Activated T-cell treated with anti-CD3 and anti-CD28 coated beads for 4 hours (primary cell): ENCODE measurements at places on chromosomes 6 and 20.
A peak's percentile ranks its signal among the peaks of the same experiment; 100 is the strongest.

DNA sequence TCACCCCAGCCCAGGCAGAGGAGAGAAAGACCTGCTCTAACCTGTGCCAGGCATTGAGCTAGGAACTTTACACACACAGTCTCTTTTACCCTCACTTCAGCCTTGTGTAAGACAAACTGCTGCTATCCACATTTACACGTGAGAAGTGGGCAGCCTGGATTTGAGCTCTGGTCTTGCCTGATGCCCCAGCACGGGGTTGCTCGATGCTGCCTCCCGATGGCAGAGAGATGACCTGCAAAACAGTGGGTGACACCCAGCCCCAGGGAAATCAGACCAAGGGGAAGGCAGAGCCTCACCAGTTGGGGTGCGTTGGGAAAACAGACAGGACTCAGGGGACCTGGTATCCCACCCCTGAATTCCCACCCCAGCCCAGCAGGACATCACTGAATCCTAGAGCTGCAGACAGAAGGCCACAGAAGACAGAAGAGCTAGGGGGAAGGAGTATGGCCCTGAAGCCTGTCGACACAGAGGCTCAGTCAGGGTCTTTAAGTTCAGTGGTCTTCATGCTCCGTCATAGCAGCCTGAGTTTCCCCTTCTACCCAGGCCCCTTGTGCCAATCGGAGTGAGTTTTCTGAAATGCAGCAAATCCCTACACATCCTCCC lies 990 bp downstream of the BPI start:
- DNase-seq, result no peak

DNA sequence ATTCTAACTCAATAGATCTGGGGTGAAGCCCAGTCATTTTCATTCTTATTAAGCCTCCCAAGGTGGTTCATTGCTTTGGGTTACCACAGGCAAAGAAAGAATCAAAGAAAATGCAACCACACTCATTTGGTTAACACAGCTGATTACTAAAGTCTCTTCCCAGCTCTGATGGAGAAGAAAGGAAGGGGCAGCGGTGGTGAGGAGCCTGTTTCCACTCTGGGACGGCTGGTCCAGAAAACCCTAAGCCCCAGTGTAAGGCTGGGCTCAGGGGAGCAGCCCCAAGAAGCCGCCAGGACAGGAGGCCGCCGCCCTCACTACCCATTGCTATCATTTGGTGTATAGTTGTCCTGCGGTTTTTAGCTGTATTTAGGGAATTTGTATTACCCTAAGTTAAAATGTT lies 226.9 kb downstream of the CD83 start:
- no peak for DNase-seq

DNA sequence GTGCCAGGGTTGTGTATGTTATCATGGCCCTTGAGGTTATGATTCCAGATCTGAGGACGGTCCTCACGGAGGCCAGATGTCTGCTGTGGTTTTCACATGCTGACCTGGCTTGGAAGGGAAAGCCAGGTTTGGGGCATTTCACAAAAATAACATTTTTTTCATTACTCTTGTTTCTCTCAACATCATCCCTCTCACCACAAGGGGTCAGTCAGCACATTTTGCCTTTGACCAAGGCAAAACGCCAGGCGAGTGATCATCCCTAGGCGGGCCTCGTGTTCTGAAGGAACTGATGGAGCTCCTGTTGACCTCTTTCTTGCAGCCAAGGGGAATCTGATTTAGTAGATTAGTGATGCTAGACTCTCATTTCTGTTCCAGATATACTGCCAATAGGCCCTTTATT lies 133.5 kb downstream of the TBC1D7 start:
- no peak for DNase-seq

DNA sequence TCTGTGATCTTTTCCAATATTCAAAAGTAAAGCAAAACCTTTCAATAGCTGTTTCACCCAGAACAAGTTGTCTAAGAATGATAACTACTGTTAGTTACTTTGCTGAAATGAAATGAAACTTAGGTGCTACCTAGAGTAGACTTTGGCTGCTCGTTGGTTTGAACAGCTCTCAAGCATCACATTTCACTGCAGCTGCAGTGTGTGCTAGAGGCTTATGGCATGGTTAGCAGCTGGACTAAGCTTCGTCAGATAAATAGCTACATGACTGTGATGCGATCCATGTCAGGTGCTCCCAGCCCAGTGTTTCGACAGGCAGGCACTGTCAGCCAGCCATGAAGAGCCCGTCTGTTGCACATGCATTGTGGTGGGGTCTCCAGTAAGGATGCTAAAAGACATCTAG lies 201.1 kb downstream of the TFAP2B start:
- DNase-seq, result no peak

DNA sequence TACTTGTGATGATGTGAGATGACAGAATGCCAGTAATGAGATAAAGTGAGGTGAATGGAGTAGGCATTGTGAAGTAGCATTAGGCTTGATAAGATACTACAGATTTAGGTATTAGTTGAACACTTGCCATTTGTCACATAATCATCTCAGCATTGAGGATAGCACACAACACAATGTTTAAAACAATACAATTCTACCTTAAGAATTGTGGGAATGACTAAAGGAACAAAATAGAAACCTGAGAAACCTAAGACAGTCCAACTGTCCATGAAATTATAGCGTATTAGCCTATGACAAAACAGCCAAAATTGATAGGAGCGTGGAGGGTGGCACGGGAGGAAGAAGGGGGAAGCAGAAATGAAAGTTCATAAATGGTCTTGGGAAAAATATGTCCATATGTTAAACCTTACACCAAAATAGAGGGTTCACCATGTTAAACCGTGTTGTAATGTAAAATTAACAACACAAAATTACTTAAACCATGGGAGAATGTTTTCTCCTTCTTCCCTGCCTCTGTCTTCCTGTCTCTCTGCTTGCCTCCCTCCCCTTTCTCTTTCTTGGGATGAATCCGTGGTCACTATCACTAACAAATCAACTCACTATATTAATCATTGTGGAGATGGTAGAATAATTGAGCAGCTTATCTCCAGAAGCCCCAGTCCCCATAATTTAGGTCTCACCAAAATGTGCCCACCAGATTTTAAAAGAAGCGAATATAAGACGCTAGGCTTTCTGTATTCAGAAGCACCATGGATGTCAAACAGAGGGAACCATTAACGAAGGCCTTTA lies 33.0 kb upstream of the HFE start:
- no peak for DNase-seq

- no peak for DNase-seq
These were observed 130.4 kb upstream of the LRFN2 start for GRCh38 chr6:40717411-40718057.

DNA sequence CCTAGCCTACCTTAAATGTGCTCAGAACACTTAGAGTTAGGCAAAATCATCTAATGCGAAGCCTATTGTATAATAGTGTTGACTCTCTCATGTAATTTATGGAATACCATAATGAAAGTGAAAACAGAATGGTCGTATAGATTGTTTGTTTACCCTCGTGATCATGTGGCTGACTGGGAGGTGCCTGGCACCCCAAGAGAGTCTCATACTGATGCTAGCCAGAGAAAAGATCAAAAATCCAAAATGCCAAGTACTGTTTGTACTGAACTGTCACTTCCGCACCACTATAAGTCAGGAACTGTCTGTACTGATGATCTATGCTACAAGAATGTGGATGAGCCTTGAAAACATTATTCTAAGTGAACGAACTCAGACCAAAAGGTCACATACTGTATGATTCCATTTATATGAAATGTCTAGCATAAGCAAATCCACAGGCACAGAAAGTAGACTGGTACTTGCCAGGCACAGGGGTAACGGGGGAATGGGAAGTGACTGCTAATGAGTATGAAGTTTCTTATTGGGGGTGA lies 22.4 kb downstream of the ZMYND8 start:
- DNase-seq, result no peak

GRCh38 chr6:161171207-161171606 lies 102.7 kb downstream of the AGPAT4 start:
- no peak for DNase-seq

GRCh38 chr20:3885715-3886114 lies 3.5 kb upstream of the PANK2 start:
- no peak for DNase-seq

DNA sequence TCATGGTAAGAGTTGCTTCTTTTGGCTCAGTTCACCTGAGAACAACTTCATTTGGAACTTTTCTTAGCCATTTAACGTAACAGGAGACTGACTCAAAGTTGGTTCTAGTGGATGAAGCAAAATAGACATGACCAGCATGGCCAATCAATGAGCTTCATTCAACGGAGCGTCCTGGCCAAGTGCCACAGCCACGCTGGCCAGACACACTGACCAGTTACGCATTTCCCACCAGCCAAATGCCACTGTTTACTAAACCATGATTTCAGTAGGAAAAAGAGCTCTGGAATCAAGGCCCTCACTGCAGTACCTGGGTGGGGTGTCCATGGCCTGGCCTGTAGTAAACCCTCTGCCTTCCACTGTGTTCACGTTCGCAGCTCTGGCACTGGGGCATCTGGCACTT lies 80.4 kb downstream of the POPDC3 start:
- DNase-seq, result no peak

DNA sequence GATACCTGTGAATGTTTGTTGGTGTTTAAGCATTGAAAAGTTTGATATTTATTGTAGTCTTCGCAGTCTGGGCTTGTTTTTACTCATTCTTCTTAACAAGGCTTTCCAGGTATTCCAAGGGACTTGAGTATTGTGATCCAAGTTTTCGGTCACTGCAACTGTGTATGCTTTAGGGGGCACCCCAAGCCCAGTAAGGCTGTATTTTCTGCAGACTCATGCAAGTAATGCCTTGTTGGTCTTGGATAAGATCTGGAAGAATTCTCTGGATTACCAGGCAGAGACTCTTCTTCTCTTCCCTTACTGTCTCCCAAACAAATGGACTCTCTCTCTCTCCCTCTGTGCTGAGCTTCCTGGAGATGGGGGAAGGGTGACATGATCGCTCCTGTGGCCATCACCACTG lies 82.1 kb downstream of the RFPL4B start:
- DNase-seq, result no peak

DNA sequence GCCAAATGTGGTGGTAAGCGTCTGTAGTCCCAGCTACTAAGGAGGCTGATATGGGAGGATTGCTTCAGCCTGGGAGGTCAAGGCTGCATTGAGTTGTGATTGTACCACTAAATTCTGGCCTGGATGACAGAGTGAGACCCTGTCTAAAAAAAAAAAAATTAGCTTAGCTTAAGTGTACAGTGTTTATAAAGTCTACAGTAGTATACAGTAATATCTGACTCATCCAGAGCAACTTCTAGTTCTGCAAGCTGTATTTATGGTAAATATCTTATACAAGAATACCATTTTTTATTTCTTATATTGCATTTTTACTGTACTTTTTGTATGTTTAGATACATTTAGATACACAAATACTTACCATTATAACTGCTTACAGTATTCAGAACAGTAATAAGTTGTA lies 58.1 kb downstream of the UQCC1 start:
- DNase-seq, result no peak

GRCh38 chr6:107657755-107658461 lies 166.2 kb downstream of the SCML4 start:
- DNase-seq, result peak; percentile 18

DNA sequence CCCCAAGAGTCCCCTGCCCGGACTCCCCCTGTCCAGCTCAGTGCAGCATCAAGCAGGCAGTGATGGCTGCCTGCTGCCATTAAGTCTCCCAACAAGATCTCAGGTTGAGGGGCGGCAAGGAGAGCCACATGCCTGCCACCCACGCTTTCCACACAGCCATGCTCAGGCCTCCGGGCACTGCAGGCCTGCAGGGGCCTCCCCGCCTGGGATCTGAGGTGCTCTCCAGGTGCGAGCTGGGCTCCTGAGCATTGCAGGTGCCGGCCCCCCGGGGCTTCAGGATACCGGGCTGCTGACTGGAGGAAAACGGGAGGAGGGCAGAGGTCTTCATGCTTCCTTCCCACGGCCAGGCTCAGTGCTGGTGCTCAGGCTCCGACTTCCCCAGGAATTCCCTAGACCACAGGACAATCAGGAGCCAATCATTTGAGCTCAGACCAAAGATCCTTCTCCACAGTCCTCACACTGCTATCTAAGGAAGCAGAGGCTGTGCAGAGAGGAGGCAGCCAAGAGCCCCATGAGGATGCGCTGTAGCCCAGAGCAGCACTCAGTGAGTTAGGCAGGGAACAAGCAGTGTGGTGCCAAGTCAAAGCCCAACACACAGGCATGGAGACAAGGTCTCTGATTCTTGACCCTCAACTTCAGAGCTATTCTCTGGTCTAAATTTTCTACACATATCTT lies 52.7 kb downstream of the PYGB start:
- DNase-seq, result no peak

GRCh38 chr6:48610846-48611245 lies 499.8 kb upstream of the PTCHD4 start:
- DNase-seq, result no peak

- no peak for DNase-seq
These were observed 172.0 kb downstream of the FARS2 start for GRCh38 chr6:5433324-5433723.

DNA sequence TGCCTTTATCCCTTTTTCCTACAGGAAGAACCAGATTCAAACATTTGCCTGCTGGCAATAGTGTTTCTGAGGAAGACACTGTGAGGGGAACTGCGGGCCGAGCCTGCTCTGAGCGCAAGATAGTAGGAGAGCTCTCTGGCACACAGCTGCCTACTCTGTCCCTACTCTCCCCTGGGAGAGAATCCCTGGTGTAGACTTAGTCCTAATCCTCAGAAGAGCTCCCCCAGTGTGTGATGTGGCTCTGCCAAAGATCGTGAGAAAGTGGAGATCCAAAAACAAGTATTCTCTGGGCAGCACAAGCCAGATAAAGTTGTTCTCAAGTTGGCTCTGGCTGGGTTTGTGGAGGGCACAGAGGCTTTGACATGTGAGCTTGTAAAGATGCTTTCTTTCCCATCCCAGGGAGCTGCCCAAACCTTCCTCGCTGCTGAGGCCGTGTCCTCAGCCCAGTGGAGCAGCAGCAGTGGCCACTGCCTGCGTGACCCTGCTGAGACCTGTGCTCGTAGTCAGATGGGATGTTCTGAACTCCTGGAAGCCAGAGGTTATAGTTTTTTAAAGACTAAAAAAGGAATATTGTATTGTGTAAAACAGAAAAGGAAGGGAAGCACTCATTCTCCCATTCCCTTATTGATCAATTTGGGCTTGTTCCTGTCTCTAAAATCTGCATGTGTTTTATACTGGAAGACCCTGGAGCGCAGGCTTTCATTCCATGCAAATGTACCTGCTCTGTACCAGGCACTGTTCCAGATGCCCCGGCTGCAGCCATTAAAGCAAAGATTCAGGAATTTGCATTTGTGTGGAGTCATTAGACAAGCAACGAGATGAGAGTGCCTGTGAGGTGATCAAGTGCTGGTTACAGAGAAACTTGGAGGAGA lies 30.7 kb downstream of the PNLDC1 start:
- DNase-seq, result no peak
